Left colon (tissue), 2 donors: ENCODE measurements at places on chromosomes 3 and 15. TPM values are rescaled to one million over a fixed set of nuclear protein-coding genes. Genes with fewer than 3 reads are reported as not detected.

GRCh38 chr3:22236490-22237270 lies 485.7 kb upstream of the ZNF385D start:
- no peak for DNase-seq

DNA sequence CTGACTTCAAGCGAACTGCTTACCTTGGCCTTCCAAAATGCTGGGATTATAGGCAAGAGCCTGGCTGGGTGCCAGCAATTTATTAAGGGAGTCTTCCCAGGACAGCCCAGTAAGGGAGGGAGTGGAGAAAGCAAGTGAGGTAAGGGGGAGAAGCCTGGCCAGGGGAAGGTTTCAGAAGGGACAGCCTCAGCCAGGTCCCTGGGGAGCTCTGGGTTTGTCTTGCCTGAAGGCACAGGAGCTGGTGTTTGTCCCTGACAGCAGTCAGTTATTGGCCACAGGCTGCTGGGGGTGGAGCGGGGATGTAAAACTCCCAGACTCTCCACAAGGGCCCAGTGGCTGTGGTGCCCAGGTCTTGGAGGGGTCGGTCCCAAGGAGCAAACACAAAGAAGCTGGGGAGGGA lies 33.0 kb upstream of the CDCP1 start:
- DNase-seq: no peak

DNA sequence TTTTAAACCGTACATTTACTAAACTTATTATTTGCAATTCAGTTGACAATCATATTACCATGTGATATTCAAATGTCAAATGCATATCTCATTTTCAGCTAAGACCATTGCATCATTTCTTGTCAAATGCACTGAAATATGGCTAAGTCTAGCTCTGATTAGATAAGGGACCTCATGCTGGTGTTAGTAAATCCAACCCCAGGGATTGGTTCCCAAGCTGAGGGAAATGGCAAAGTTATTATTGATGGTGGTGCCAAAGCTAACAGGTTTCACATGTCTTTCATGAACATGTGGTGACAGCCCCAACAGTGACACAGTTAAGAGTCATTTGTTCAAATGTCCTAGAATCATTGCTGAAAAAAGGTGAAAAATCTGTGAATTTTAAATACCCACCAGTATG lies 641.1 kb downstream of the MECOM start:
- no peak for DNase-seq

ZNF774 gene
- total RNA-seq: 21.2 TPM

FAM227B gene
- total RNA-seq: 3.3 TPM
